Mucosa of gallbladder (tissue), 1 donor: ENCODE measurements at places on chromosomes 6 and 20.

DNA sequence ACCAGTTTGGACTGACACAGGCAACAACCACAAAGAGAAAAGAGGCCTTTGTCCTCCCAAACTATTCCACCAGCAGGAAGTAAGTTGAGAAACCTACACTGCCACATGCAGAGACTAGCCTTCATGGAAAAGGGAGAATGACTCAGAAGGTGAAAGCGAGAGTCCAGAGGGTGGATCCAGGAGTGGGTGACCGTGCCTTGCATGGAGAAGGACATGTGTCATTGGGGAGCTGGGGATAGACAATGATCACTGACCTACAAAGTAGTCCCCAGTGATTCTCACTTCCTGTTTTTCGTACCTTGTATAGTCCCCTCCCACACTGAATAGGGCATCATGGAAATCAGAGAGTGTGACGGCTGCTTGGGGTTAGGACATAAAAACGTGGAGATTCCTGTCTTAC, 91.9 kb downstream of the MYLK4 start:
- DNase-seq = no peak

- DNase-seq = no peak
Measured at GRCh38 chr20:61990484-61990883, 75.2 kb downstream of the TAF4 start.

- no peak for DNase-seq
Measured at GRCh38 chr20:33158637-33159385, 9.1 kb upstream of the BPIFA2 start.

DNA sequence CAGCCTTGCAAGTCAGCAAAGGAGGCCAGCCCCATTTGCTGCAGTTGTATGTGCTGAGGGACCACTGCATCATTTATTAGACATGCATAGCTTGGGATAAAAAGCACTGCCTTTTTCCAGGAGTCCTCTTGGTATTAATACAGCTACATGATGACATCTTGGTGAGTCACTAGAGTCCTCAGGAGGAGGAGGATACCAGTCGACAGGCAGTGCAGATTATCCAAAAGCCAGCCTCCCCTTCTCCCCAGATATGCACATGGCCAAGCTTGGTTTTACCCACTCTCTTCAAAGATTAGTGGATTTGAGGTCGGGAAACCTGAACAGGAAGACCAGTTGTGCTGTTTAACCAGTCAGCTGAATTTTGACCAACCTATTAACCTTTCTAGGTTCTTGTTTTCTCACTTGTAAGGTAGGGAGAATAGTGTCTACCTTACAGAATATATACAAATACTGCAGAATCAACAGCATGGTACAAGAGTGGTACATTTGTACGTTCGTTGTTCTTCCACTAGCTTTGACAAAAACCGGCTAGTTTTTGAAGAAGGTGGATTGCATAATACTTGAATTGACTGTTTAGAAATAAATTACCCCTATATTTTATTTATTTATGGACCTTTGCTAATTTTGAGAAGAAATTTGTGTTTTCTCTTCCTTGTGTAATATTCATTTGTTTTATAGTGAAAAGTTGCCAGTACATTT, 31.9 kb downstream of the VAPB start:
- no peak for DNase-seq

DNA sequence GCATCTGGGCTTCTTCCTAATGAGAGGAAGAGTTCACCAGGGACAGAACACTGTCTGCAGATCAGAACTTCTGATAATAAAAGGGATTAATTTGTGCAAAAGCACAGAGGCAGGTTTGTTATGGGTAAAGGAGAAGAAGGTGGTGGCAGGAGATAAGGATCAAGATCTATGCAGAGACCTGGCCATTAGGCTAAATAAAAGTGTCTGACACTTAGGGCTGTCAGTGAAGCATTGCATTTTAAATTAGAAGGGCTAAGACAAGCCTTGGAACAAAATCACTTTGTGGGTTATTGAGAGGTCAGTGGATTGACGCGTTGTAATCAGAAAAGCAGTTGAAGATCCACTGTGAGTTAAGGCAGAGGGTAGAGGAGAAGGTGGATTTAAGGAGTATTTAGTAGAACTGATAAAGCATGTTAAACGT, 76.8 kb downstream of the MAP3K4 start:
- no peak for DNase-seq

DNA sequence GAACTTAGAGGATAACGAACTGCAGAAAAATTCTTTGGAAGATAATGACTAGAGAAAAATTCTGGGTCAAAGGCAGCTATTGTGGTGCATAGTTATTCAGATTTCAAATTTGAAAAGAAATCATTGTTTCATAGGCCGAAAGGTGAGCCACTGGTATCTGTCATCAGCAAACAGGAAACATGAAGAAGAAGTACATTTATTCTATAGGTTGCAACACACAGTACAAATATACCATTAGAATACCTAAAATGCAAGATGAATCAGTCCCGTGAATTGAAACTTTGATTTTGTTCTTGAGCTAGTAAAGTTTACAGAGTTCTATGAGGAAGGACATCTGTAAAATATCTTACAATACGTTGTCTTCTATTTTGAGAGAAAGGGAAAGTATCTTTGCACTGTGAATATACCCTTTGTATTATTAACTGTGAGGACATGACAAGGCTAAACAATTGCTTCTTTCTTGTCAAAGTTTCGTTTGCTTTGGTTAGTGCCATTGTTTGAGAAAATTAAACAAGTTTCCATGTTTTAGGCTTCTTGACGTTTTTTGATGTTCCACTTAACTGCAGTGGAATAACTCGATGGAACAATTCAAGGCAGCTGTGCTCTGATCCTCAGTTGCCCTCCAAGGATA, 84.7 kb downstream of the HDGFL1 start:
- DNase-seq = no peak

- no peak for DNase-seq
Measured at GRCh38 chr6:64847396-64847795, 859.6 kb downstream of the EYS start.

- no peak for DNase-seq
Measured at GRCh38 chr20:25344634-25345033, 46.0 kb downstream of the ABHD12 start.

GRCh38 chr6:166289207-166290060, 18.8 kb downstream of the PRR18 start:
- no peak for DNase-seq

GRCh38 chr6:52331793-52332457, 30.0 kb upstream of the PAQR8 start:
- DNase-seq = no peak

DNA sequence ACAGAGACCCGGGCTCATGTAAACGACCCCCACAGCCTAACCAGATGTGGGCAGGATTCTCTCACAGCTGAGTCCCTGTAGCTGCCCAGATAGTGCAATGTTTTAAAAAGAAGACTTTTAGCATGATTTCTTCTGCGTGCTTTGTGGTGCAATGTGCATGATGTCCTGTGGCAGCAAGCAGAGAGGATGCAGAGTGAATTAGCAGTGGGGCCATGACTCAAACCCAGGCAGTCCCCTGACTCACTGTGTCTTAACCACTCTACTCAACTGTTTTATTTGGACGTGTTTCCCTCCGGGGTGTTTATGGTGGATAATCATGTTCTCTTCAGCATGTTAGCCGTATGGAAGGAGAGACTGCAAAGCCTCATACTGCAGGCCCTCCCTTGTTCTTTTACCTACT, 247.9 kb downstream of the SLC24A3 start:
- no peak for DNase-seq

- no peak for DNase-seq
Measured at GRCh38 chr20:17482536-17482935, 48.6 kb downstream of the BFSP1 start.

DNA sequence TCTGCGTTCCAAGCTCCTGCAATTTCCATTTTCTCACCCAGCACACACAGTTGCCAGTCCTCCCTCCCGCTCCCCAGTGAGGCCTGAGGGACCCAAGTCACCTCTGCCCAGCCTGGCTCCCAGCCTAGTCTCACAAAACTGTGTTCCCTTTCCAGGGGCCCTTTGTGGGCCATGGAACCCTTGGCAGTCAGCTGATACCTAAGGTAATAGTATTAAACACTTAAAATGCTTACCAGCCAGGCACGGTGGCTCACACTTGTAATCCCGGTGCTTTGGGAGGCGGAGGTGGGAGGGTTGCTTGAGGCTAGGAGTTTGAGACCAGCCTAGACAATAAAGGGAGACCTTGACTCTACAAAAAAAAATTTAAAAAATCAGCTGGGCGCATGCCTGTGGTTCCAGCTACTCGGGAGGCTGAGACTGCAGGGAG, 3.2 kb upstream of the RBM38 start:
- no peak for DNase-seq

GRCh38 chr6:3541006-3541585, 84.2 kb upstream of the SLC22A23 start:
- DNase-seq = no peak

GRCh38 chr20:8932192-8933165, 136.4 kb upstream of the PLCB4 start:
- DNase-seq = no peak

DNA sequence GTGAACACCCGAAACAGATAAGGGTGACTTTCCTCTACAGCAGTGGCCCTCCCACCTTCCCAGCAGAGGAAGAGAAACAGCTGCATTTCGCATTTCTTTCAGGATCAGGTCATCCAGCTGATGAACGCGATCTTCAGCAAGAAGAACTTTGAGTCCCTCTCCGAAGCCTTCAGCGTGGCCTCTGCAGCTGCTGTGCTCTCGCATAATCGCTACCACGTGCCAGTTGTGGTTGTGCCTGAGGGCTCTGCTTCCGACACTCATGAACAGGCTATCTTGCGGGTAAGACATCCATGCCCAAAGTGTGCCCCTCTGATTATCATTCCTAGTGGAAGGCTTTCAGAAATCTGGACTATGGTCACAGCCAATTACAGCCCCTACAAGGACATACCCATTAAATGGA, 27.8 kb upstream of the MROH8 start:
- DNase-seq = no peak

DNA sequence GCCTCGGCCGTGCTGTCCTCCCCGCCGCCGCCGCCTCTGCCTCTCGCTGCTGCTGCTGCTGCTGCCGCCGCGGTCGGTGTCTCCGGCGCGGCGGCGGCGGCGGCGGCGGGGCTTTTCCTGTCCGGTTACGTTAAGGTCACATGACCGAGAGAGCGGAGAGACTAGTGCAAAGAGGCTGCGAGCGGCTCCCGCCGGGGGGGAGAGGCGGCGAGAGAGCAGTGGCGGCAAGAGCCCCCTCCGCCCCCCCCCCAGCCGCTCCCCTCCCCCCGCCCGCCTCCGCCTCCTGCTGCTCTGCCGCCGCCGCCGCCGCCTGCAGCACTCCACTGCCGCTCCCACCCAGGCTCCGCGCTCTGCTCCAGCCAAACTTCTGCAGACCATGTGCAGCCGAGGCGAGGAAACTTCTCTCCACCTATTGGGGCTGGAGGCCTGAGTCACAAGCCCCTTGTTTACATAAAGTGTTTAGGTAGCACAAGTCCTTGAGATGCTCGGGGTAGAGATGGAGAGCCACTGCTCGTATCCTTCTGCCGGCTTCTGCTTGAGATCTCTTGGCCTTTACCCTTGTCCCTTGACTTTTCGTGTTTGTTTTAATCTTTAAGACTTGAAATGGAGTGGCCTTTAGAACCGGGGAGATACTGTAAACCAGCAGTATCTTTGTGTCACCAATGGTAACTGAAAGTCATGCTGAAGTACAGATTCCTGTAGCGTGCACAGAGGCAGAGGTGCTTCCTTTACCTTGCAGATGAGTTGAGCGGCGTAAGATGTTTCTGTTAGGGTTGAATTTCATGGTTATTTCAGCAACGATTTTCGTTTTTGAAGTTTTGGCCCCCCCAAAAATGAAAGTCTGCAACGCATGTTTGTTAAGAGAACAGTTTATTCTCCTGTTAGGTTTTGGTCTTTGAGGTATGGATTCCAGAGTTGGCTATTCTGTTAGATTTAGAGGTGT, at the start of gene ZBTB2:
TSS of gene ZBTB2 (minus strand) at position 89 of the 943 bp plus-strand sequence. CDS start 17,922 bp downstream, outside the sequence.
- DNase-seq = peak; percentile 59

DNA sequence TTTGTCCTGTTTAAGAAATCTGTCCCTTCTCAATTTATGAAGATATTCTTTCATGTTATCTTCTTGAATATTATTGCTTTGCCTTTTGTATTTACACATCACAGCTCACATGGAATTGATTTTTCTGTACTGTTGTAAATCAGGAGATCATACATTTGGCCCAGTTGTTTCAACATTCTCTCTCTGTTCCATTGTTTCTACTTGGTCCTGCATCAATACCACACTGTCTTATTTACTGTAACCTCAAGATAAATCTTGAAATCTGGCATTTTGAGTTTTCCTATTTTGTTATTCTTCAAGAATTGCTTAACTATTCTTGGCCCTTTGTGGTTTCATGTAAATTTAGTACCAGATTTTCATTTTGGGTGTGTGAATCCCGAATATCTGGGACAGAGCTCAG, 121.7 kb upstream of the CCN2 start:
- DNase-seq = no peak

DNA sequence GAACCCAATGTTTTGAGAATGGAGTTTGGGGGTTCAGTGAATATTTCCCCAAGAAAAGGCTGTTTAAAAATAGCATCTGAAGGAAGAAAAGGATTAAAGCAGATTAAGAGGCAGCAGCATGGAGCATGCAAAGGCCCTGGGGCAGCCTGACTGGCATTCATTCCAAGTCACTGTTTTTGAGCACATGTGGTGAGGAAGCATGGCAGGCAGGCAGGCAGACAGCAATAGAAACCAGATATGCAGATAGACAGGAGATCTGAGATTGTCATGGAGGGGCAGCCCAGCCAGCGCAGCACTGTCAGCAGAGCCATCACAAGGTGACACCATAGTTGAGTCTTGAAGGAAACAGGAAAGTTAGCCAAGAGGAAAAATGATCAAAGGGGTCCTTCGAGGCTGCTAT, 37.8 kb downstream of the SIRPA start:
- no peak for DNase-seq

DNA sequence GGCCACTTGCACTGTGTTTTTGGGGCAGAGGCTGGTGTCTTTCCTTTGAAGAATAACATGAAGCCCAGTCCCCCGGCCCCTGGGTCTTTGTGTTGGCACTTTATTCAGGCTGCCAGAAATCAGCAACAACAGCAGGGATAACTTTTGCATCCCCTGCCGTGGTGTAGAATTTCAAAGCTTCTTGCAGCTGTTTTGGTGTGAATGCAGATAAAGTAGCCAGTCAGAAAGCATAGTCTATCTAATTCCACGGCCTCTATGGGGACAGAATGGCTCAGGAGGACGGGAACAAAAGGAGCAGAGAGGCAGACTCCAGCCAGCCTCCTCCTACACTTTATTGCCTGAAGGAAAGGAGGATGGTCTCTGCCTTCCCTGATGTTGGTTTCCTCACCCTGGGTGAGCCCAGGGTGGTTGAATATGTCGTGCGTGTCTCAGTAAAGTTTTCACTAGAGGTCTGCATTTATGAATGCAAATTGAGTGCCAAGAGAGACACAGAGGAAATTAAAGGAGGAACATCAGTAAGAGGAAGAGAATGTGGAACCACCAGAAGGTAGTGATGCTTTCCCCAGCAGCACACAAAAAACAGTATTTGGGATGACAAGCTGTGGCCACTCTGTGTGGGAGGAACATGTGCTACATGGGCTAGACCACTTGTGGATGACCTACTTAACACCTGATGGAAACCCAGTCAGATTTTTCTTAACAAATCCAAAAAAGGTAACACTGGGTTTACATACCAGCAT, 125.9 kb upstream of the TRAF3IP2 start:
- no peak for DNase-seq

DNA sequence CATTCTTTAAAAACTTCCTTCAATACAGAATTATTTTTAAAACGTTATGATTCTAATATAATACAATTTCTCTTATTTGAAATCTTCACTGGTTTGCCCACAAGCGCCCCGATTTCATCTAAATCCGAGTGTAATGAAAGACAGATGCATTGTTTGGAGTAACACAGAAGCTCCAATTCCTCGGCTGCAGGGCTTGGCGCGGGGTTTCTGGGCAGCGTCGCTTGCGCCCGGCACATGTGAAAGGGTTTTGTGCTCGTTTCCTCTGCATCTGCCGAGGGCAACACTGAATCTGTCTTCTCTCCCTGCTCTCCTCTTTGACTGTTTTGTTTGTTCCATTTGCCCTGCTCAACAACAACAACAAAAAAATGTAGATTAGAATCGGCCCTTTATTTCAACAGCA, 248.6 kb upstream of the QKI start:
- no peak for DNase-seq
